SK-MEL-5 (cell line): ENCODE measurements at places on chromosomes 13 and 19.

DNA sequence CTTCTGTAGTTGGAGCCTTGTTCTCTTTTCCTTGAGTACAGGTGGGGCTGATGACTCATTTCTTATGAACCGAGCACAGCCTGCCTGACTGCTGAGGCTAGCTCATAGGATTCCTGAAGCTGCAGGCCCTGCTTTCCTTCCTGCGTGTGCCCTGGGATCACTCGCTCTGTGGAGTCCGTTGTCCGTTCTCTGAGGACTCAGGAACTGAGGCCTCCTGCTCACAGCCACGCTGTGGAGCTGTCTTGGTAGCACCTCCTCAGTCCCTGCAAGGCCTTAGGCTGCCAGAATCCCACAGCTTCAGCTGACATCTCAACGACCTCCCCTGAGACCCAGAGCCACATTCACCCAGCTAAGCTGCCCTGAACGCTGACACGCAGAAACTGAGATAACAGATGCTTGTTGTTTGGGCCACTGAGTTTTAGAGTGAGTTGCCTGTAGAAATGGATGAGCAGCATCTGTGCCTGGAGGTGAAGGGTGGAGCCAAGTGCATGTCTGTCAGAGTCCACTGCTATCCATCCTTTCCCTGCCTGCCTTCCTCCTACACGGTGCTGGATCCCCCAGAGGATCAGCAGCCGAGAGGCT, 72.9 kb downstream of the ARHGEF7 start:
- DNase-seq, result no peak

- DNase-seq, result no peak
Measured at GRCh38 chr19:35118268-35119020, 2.8 kb downstream of the FXYD3 start.

DNA sequence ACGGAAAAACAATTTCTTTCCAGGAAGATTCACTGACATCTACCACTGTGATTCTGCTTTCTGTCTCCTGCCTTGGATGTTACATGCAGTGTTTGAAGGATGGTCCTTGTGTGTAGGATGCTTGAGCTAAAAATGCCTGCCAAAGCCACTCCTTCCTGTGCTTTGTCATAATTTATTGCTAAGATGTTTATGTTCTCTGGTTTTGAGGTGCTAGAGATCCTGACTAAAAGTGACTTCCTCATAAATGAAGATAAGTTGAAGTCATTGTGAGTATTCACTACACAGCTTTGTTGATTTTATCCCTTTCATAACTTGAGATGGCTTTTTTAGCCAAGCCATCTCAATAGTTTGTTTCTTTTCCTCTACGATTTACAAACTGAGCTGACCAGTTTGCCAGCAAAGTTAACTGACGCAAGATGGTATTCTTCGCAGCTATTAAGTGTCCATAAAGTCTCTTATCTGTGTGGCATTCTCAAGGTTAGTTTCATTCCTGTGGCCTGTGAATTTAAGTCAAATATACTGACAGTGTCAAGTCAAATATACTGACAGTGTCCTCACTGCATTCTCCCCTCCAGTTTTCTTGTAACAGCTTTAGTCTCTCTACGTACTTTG, 15.7 kb upstream of the FBXL3 start:
- DNase-seq, result no peak

DNA sequence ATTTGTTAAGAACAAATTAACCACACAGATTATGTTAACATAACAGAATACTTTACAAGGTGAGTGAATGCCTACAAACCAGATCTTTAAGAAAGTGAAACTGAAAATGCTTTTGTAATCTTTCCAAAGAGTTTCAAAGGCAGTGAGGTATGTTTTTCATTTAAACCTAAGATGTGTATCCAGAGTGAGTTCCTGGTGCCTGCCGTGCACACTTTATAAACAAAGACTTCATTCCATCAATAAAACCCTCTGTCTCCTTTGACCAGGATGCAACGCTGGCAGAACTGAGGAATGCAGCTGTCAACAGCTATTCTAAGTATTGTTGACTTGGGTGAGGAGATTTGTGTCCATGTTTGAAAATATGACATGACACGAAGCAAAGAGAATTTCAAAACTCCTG, 344.6 kb downstream of the DNAJC15 start:
- DNase-seq, result peak; percentile 16

DNA sequence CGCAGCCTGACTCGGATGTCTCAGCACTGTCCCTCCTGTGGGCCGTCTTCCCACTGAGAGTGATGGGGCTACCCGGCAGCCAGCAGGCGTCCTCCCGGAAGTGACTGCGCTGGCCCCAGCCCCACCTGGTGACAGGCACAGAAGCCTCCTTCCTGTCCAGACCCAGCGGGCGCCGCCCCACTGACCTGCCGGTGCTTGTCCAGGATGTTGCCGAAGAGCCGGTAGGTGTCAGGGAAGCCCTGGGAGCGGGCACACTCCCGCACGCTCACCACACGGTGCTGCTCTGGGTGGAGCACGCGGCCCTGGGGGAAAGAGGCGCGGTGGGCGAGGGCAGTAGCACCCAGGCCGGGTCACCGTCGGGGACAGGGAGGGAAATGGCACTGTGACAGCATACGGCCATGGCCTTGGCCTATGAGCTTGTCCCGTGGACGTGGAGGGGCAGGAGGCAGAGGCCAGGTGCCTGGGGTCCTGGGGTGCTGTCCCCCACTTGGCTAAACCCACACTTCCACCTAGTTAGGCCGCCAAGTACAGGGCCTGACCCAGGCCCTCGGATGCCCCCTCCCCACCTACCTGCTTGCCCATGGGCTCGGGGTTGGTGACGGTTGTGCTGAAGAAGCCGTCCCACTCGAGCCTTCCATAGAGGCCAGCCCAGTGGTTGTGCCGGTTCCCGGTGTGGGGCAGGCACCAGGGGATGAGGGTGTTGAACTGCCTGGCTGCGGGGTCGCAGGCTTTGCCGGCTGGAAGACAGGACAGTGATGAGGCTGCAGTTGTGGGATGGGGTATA, 16.0 kb upstream of the EIF3G start:
- no peak for DNase-seq

GRCh38 chr19:28330831-28331230, 882.1 kb downstream of the UQCRFS1 start:
- no peak for DNase-seq

DNA sequence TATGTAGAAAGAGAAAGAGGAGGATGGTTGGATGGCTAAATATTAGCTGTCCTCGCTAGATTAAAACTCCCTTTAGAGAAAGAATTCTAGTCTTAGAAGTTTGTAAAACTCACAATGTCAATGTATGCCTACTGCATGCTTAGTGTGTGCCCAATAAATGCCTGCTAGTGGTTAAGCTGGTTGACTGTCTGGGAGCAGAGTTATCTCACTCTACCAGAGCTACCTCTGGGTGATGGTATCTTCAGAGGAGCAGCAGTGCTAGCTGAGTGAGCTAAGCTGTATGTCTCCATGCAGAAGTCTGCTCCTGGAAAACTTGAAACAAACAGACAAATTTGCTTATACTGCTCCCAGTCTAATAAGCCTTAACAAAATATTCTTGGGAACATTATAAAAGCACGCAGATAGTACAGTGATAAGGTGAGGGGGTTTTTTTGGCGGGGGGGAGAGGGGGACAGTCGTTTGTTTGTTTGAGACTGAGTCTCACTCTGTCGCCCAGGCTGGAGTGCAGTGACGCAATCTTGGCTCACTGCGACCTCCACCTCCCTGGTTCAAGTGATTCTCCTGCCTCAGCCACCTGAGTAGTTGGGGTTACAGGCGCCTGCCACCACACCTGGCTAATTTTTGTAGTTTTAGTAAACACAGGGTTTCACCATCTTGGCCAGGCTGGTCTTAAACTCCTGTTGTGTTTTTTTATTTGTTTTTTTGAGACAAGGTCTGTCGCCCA, 202.8 kb upstream of the TSC22D1 start:
- no peak for DNase-seq

- DNase-seq, result peak; percentile 96
Measured at GRCh38 chr19:27906081-27906480, 1306.9 kb downstream of the UQCRFS1 start.

DNA sequence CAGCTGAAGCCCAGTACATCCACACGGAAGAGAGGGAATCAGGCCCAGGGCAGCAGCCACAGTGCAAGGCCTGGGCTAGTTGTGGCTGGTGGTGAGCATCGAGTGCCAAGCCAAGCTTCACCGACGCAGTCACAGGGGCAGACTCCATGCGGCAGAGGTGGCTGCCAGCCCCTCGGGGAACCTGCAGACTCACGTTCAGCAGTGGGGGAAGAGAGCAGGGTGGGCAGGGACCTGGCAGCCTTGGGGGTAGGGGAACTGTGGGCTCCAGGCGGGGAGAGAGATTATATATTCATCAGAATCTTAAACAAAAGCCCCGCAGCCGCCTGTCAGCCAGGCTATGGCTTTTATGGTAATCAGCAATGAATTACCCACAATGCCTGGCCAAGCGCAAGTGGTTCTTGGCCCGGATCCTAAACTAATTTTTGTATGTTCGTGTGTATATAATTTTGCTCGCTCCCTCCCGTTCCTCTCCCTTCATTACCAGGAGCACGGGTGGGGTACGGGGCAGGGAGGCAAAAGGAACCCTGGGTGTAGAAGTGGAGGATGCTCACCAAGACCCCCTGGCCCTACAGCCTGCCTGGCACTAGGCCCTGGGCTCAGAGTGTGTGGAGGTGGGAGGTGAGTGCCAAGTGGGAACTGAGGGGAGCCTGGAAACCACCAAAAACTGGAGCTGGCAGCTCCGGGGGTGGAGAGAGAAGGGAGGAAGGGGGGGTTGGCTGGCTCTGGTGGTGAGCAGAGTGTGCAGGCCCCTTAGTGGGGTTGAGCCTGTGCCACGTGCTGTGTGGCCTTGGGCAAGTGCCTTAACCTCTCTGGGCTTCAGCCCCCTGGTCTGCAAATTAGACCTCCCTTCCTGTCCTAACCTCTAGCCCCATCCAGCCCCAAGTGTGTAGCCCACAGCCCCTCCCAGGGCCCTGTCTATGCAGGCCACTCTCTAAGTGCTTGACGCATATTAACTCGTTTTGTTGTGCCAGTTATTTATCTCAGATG, 31.9 kb downstream of the PTPRS start:
- no peak for DNase-seq

DNA sequence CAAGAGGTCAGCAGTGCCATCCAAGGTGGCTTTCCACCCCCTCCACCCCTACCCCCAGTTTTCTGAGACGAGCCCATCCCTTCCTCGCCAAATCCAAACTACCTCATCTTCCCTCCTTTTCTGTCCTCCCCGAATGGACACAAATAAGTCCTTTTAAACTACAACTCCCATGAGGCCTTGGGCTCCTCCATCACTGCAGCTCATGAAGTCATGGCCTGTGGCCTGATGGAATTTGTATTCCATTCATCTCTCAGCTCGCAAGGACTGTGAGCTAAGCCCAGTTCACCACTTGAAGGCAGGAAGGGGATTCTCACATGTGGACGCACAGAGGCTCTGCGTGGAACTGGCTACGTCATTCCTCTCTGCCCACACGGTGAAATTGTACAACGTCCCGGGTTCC, 12.5 kb downstream of the PTPRH start:
- DNase-seq, result peak; percentile 42

DNA sequence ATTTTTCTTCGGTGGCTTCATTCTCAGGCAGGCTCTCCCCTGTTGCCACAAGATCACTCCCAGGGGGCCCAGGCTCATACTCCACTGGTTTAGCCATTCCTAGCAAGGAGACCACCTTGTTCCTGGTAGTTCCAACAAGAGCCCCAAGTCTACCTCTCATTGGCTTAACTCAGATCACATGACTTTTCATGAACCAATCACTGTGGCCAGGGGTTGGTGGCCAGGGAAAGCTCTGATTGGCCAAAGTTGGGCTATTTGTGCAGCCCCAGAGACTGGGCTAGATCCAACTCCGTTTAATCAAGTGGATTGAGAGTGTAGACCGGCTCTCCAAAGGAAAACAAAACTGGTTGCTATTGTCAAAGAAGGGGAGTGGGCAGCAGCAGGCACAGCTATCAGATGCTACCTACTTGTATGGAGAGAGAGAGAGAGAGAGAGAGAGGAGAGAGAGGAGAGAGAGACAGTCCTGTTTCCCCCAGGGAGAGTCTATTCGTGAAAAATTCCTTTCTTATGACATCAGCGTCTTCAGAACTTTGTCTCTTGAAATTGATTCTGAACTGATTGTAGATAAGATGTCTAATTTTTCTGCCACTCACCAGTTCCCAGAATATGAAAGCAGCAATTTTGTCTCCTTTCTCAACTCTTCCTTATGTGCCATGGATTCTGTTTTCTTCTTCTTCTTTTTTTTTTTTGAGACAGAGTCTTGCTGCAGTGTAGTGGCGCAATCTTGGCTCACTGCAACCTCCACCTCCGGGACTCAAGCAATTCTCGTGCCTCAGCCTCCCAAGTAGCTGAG, 5.9 kb downstream of the CEACAM19 start:
- DNase-seq, result peak; percentile 53

DNA sequence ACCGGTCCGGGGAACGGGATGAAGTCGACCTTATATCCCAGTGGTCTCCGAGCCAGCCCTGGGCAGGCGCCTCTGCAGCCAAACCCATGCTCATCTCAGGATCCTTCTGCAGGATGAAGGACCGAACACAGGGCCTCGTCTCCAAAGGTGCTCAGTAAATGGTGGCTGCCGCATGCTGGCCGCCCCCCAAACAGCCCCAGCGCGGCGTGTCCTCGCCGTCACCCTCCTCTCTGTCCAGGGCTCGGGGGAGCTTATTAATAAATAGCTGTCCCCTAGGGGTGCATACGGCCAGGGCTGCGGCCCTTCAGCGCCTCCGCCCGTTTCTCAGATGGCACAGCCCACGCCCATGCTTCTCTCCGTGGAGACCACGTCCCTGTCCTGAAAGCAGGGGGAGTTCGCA, 32.6 kb upstream of the SPACA7 start:
- DNase-seq, result no peak

DNA sequence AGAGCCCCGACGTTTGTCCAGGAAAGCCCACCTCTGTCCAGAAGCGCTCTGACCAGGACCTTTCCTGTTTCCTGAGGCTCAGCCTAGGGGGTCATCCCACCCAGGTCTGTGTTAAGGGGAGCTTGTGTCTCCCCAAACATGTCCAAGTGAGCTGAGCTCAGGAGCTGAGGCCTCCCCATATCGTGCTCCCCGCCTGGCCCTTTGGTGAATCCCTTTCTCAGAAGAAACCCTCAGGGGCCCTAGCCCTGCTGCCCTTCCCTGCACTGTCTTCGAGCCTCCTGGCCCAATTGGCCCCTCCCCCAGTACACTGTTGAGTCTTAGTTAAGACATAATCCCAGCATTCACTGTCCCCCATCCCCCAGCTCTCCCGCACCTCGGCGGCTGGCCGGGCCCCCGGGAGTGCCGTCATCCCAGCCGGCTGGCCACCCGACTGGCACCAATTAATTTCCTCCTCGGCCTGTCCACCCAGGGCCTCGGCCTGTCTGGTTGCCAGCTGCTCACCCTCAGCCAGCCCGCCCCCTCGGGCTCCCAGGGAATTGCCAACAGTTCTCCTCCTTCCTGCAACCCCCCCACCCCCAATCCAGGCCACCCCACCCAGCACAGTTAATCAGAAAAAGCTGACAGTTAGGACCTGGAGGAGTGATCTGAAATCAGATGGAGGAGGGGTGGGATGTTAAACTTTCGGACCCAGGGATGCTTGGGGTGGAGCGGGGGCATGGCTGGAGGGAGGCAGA, 13.6 kb downstream of the IER2 start:
- DNase-seq, result peak; percentile 83

GRCh38 chr19:58007285-58007684, 4.7 kb upstream of the ZNF606 start:
- peak; percentile 47 for DNase-seq
